ENCODE measurements at places on chromosomes 5 and 9.

GRCh38 chr9:91202736-91203283 is 158.9 kb downstream of the AUH start:
- peak; percentile 34 for DNase-seq

DNA sequence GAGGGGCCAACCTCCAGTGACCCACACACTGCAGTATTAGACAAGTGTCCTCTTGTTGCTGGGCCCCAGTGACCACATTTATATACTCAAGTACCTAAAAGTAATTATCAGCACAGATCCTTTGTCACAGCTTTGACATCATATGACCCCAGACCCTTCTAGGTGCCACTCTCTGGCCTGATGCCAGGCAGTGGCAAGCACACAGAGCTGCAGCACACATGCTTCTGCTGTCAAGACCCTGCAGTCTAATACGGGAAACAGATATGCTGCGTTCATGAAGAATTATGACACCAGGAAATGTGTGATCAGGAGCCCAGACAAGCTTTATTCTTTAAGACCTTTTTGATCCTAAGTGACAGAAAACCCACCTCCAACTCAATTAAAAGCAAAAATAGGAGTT is 63.8 kb upstream of the AFAP1L1 start:
- no peak for DNase-seq

DNA sequence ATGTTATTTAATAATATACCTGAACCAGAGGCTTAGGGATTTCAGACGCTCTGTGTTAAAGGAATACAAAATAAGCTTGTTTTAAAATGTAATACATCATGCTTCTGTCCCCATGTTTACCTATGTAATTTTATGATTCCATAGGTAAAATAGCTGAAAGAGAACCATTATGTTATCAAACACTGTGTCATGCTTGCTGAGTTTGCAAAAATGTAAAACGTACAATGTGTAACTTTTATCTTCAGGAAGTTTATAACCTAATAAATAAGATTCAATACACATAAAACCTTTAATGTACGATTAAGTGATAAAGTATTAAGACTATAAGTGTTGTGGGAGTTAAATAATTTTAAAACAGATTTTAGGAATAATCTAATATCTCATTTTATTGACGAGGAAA is 94.1 kb downstream of the COMMD10 start:
- DNase-seq: no peak

- DNase-seq: peak; percentile 98
Measured at GRCh38 chr9:86732514-86733171, 214.7 kb downstream of the GAS1 start.

DNA sequence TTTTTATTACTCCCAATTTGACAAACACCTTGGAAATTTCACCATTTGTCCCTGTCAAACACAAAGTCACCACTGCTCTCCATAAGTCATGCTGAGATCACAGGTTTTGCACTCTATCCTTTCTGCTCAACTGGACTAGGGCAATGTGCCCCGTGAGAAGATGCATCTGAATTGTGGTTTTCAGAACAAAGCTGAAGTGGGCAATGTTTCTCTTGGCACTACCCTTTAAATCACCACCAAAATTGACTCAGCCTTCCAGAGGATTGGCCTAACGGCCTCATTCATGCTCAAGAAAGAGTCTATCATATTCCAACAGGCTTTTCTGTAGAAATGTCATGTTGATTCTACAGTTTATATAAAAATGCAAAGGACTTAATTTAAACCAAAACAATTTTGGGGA is 81.0 kb upstream of the TRIO start:
- DNase-seq: peak; percentile 11

DNA sequence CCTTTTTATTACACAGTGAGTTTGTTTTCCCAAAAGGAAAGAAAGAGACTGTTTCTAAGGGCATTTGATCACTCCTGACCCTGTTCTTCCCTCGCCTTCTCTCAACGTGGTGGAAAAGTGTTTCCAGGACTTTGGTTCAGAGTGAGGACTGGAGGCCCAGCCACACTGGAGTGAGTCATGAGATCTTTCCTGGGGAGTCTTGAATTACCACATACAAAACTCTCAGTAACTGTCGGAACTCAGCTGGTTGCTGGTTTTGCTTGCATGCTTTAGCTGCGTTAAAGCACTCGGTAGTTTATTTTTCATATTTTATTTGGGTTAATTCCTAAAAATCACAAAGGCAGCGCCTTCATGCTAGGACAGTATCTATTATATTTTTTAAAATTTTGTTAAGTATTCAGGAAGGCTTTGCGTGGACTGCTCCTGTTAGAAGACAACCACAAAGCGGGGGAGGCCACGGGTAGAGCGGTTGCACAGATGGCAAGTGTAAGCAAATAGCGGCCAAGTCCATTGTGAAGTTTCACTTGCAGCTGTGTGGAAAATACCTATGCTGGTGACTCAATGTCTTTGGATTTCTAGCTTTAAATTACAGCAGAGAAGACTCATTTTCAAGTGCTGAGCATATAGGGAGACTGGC is 77.7 kb downstream of the ARSB start:
- DNase-seq: peak; percentile 96

DNA sequence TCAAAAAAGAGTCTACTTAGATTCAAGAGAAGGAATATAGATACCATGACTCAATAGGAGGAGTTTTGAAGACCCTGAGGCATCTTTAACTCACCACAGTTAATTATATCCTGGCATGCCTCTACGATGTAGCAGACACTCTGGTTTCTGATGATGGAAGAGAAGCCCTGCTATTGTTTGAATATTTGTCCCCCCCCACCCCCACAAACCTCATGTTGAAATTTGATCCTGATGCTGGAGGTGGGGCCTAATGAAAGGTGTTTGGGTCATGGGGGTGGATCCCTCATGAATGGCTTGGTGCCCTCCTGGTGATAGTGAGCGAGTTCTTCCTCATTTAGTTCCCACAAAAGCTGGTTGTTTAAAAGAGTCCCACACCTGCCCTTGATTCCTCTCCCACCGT is 147.9 kb upstream of the TBCA start:
- no peak for DNase-seq

DNA sequence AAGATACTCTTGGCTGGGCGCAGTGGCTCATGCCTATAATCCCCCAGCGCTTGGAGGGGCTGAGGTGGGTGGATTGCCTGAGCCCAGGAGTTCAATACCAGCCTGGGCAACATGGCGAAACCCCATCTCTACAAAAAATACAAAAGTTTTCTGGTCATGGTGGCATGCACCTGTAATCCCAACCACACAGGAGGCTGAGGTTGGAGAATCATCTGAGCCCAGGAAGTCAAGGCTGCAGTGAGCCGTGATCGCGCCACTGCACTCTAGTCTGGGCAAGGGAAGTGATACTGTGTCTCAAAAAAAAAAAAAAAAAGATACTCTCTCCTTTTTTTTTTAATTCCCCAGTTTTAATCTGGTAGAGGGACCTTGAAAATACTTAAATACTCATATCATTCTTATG is 15.0 kb downstream of the ANKRD33B start:
- no peak for DNase-seq

GRCh38 chr9:129290606-129291005 is 112.5 kb upstream of the IER5L start:
- no peak for DNase-seq

- DNase-seq: no peak
Measured at GRCh38 chr5:171743436-171744076, 42.1 kb upstream of the SMIM23 start.

- DNase-seq: no peak
Measured at GRCh38 chr9:80784647-80785046, 904.7 kb downstream of the TLE1 start.

- DNase-seq: peak; percentile 60
Measured at GRCh38 chr5:14775857-14776256, 95.7 kb downstream of the ANKH start.

DNA sequence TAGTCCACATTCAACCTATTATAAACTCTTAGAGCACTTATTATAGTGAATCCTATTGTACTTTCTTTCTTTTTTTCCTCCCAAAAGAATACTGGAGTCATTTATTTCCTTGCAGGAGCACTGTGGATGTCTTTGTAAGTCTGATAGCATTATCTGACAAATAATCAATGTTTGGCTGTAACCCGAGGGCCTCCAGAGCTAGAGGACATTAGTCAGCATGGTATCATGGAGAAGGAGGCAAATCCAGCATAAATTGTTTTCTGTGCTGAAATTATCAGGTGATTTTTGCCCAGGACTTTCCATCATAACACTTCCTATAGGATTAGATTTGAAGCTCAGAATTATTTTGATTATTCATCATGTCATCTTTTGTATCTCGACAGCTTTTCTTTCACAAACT is 551.0 kb downstream of the ZNF608 start:
- no peak for DNase-seq

- no peak for DNase-seq
Measured at GRCh38 chr9:126287166-126287866, 39.3 kb upstream of the MVB12B start.

- DNase-seq: peak; percentile 2
Measured at GRCh38 chr5:92678640-92679039, 902.4 kb downstream of the NR2F1-AS1 start.

- no peak for DNase-seq
Measured at GRCh38 chr5:161799316-161799715, 48.6 kb upstream of the GABRA1 start.
